Activated T-helper 2 cell treated with anti-CD3 and anti-CD28 coated beads, Interferon-gamma antibody, Interleukin-2, Interleukin-4, amounts not matched to agents 10 μg/mL and 5 μg/mL and 100 μg/mL, durations not matched to agents 14 hours and 24 hours and 36 hours (primary cell): ENCODE measurements at places on chromosomes 6 and 20. TPM values are rescaled to one million over a fixed set of nuclear protein-coding genes. Genes with fewer than 3 reads are reported as not detected.

GLP1R gene
- total RNA-seq: 0.05 and 0.14 TPM in 2 replicates

DNA sequence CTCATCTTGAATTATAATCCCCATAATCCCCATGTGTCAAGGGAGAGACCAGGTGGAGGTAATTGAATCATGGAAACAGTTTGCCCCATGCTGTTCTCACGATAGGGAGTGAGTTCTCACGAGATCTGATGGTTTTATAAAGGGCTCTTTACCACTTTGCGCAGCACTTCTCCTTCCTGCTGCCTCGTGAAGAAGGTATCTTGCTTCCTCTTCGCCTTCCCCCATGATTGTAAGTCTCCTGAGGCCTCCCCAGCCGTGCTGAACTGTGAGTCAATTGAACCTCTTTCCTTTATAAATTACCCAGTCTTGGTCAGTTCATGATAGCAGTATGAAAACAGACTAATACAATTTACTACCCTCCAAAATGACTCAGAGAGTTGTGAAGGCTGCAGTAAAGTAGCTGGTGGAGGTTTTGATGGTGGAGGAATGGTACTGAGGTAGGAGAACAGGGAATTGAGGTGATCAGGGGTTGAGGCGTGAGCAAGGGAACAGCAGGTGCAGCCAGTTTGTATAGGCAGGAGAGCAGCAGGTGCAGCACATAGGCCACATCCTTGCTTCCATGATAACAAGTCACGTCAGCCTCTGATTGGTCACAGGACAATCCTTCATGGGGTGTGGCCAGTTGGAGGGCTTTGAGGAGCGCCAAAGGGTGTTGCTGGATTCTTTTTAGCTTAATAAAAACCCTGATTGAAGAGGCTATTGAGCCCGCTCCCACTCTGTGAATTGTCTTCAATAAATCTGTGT, 150.0 kb downstream of the CDC5L start:
- H3K36me3 ChIP-seq: no peaks in the 10 kb centered on the region
- no peaks in the 10 kb centered on the region for H3K4me1 ChIP-seq
- no peak for DNase-seq
- H3K4me3 ChIP-seq: no peak overlapping the region

DNA sequence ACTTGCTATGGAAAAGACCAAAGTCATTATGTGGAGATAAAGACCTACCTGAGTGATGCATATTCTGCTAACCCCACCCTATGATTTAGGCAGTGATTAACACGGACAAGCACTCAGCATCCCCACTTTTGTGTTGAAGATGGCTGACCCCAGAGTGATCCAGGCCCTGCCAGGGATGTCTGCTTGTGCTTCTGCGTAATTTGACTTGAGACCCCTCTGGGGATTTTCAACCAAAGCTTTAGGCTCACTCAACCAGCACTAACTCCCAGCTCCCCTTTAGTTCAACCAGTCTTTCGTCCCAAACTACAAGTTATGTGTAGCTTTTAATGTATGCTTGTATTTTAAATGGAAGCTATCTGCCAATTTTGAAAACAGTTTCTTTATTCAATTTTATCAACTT, 538.0 kb upstream of the ID4 start:
- no peak overlapping the region for H3K4me3 ChIP-seq
- no peak for DNase-seq
- H3K36me3 ChIP-seq: no peaks in the 10 kb centered on the region
- H3K27me3 ChIP-seq: no peaks in the 10 kb centered on the region
- no peaks in the 10 kb centered on the region for H3K4me1 ChIP-seq

DNA sequence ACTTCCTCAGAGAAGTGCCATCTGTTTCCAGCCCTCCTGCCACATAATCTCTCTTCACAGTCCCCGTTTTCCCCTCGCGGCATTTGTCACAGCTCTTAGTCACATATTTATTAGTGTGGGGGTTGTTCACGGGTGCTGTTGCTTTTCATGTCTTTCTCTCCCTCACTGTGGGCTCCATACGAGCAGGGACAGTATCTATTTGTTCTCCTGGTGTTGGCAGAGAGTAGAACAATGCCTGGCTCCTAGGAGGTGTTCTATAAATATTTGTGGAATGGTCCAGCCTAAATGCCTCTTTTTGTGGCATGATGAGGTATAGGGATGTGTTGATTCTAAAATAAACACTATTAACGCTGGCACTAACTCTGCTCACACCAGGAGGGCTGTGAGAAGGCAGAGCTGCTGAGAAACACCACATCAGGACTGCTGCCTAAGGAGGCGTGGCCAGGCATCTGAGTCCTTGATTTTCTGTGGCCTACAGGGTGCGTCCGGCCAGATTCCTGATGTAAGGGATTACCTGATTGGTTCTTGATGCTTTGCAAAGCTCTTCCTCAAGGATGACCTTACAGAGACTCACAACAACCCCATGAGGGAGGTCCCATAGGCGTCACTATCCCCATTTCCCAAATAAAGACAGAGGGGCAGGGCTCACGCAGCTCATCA, 219.8 kb upstream of the ARID1B start:
- DNase-seq: no peak
- no peaks in the 10 kb centered on the region for H3K36me3 ChIP-seq
- no peak overlapping the region for H3K27ac ChIP-seq
- H3K4me3 ChIP-seq: no peak overlapping the region
- no peaks in the 10 kb centered on the region for H3K4me1 ChIP-seq

GRCh38 chr6:169174516-169175359, 78.9 kb downstream of the THBS2 start:
- H3K27me3 ChIP-seq: no peaks in the 10 kb centered on the region
- H3K27ac ChIP-seq: no peak overlapping the region
- H3K4me1 ChIP-seq: no peaks in the 10 kb centered on the region
- no peak for DNase-seq
- no peaks in the 10 kb centered on the region for H3K36me3 ChIP-seq

- H3K4me1 ChIP-seq: no peaks in the 10 kb centered on the region
- peaks cover 8% of the 10 kb centered on the region for H3K27me3 ChIP-seq
- no peak overlapping the region for H3K4me3 ChIP-seq
- H3K36me3 ChIP-seq: no peaks in the 10 kb centered on the region
These were observed 50.4 kb downstream of the SMPDL3A start for GRCh38 chr6:122839472-122839871.

DNA sequence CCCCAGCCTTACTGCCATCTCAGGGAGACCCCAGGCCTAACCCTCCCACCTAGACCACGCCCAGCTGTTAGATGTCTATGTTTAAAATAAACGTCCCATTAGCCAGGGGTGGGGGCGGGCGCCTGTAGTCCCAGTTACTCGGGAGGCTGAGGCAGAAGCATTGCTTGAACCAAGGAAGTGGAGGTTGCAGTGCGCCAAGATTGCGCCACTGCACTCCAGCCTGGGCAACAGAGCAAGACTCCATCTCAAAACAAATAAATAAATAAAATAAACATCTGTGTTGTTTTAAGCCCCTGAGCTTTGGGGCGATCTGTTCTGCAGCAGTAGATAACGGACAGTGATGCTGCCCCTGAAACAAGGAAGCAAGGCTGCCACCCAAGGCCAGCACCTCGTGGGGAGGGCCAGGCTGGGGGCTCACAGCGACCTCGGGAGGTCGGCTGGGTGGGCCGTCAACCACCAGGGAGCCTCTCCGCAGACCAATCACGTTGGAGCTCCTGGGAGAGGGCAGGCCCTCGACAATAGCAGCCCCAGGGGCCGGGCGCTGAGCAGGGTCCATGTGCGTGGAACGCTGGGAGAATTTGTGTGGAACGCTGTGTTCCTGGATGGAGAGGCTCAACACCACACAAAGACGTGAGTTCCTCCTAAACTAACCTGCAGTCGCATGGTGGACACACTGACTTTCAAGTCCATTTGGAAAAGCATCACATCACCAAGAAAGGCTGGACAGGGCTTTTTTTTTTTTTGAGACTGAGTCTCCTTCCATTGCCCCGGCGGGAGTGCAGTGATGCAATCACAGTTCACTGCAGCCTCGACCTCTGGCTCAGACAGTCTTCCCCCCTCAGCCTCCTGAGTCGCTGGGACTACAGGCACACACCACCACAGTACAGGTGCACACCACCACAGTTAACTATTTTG, 1.0 kb upstream of the HELZ2 start:
- DNase-seq: no peak
- no peaks in the 10 kb centered on the region for H3K36me3 ChIP-seq
- H3K27ac ChIP-seq: no peak overlapping the region
- peaks cover 1% of the 10 kb centered on the region for H3K4me1 ChIP-seq

GRCh38 chr6:117624869-117625481, 22.7 kb upstream of the GOPC start:
- peaks cover 2% of the 10 kb centered on the region for H3K27me3 ChIP-seq
- H3K27ac ChIP-seq: no peak overlapping the region
- no peak overlapping the region for H3K4me3 ChIP-seq
- peaks cover 3% of the 10 kb centered on the region for H3K36me3 ChIP-seq
- DNase-seq: no peak

DNA sequence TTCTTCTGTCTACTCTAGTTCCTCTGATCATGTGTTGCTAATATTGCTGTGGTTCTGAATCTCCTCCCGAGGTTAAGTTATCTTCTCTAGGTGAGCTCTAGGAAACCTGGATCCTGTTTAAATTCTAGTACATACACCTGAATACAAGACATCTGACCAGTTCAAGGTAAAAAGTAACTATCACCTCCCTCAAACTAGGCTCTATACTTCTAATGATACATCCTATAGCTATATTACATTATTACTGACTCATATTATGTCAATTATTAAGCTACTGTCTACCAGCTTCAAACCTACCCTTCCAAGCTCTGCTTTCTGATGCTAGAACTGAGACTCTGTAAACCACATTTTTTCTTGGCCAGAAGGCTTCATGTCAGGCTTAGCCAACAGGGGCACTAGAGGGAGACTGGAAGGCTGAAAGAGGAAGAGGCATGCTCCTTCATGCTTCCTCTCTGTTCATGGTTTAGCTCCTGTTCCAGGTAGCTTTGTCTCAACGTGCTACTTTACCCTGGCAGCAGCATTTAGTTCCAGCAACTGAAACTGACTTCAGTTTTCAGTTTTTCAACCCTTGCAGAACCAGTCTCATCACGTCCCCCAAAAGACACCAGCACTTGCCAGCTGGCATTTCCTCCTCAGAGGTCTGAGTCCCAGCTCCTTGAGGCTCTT, 148.4 kb upstream of the TOP1 start:
- no peak overlapping the region for H3K4me3 ChIP-seq
- H3K27me3 ChIP-seq: peaks cover 11% of the 10 kb centered on the region
- DNase-seq: no peak
- no peak overlapping the region for H3K27ac ChIP-seq

DNA sequence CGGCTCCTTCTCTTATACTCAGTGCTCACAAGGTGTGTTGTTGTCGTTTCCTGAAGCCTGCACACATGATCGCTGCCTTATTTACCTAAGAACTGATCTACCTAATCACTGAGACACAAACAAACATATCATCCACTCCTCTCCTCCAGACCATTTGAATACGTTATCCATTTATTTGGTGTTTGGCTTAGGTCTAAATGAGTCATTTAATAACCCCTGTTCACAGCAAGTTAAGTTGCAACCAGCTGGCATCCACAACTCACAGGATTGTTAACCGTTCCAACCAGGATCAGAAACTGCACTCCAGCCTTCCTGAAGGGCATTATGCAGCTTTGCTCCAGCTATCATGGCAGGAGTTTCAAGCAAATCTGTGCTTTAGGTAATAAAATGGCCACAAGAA, 511.1 kb upstream of the MAP3K7 start:
- no peaks in the 10 kb centered on the region for H3K36me3 ChIP-seq
- no peak overlapping the region for H3K4me3 ChIP-seq
- no peaks in the 10 kb centered on the region for H3K4me1 ChIP-seq
- H3K27me3 ChIP-seq: no peaks in the 10 kb centered on the region
- no peak overlapping the region for H3K27ac ChIP-seq

- peak overlapping the region; percentile 59 for H3K27ac ChIP-seq
- no peaks in the 10 kb centered on the region for H3K27me3 ChIP-seq
- no peak for DNase-seq
These were observed 11.8 kb downstream of the CST7 start for GRCh38 chr20:24960861-24961260.

DNA sequence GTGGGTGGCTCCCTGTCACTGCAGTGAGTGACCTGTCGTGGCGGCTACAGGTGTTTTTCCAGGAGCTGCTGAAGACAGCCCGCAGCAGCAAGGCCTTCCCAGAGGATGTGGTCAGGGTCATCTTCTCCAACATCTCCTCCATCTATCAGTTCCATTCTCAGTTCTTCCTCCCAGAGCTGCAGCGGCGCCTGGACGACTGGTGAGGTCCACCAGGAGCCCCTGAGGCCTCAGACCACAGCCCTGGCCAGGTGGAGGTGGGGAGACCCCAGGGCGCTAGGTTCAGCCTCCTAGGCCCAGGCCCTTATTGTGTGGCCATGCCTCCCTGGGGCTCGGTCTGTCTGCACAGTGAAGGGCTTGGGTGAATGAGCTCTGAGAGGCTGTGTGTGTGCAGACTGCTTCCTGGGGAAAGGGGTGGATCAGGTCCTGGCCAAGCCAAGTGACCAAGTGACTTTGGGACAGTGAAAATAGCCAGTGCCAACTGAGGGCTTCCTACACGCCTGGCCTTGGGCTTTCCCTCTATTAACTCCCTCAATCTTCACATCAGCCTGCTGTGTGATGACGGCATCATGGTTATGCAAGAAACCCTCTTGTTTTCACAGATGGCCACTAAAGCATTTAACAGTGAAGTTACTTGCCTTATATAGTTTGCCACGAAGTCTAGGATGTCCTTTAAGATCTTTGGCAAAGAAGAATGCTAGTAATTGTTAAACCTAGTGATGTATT, 6.4 kb downstream of the FGD2 start:
- H3K27ac ChIP-seq: no peak overlapping the region
- DNase-seq: no peak
- no peaks in the 10 kb centered on the region for H3K4me1 ChIP-seq
- no peaks in the 10 kb centered on the region for H3K27me3 ChIP-seq
- H3K4me3 ChIP-seq: no peak overlapping the region

GRCh38 chr6:126548300-126548699, 208.4 kb downstream of the CENPW start:
- DNase-seq: no peak
- no peak overlapping the region for H3K4me3 ChIP-seq
- H3K27ac ChIP-seq: no peak overlapping the region
- H3K36me3 ChIP-seq: no peaks in the 10 kb centered on the region
- H3K4me1 ChIP-seq: no peaks in the 10 kb centered on the region

DNA sequence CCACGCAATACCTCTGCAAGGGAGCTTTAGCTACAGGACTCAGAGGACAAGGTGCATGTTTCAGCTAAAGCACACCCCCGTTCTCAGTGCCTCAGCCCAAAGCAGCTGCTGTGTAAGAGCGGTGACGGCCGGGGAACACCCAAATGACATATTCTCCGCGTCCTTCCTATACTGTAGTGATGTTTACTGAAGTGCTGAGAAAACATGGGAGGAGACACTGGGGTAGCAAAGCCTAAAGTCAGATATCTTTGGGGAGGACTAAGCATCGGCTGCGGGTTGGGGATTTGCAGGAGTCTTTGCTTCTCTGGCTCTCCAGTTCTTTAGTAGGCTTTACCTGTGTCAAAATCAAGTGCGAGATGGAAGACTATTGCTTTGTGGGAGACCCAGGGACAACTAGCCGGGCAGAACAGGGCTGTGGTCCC, 1.7 kb downstream of the SLC22A23 start:
- H3K4me3 ChIP-seq: no peak overlapping the region
- peaks cover 44% of the 10 kb centered on the region for H3K27me3 ChIP-seq
- H3K27ac ChIP-seq: no peak overlapping the region
- DNase-seq: no peak
- no peaks in the 10 kb centered on the region for H3K36me3 ChIP-seq
